ENCODE measurements at places on chromosomes 7 and 10. TPM values are rescaled to one million over a fixed set of nuclear protein-coding genes. Genes with fewer than 3 reads are reported as not detected.

DNA sequence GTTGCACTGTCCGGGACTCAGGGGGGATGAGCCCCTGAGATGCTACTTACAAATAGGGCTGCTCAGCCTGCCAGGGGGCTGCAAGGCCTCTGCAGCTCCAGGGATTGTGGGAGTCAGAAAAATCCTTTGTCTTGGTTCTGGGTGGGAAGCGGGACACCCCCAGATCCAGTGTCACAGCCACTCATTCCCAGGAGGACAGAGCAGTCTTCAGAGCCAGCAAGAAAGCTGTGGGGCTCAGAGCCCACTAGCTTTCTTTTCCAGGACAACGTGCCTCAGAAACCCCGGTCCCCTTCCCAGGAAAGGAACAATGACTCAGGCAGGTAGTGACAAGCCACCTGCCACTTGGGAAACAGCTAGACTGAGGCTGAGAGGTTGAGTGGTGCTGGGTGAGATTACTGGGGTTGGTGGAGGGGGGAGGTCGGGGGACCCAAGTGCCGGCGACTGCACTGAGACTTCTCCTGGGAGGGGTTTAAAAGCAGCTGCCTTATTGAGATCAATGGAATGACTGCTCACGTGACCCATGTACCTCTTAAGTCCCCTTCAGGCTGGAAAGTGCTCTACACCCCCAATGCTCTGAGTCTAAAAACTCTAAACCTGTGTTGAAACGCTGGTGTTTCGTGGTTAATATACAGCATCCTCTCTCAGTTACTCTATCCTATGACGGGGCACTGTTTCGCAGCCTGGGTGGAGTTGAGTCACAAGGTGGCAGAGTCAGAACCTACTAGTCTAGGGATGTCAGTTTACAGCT is 123.6 kb downstream of the UBE2H start:
- no peak overlapping the region for H3K4me3 ChIP-seq
- peak; percentile 36 for DNase-seq
- peaks cover 25% of the 10 kb centered on the region for H3K4me1 ChIP-seq
- no peaks in the 10 kb centered on the region for H3K27me3 ChIP-seq

GRCh38 chr10:120085096-120085796 is 192.7 kb downstream of the SEC23IP start:
- H3K27me3 ChIP-seq, result peaks cover 3% of the 10 kb centered on the region
- no peaks in the 10 kb centered on the region for H3K36me3 ChIP-seq
- no peak for DNase-seq
- H3K27ac ChIP-seq, result no peak overlapping the region
- H3K4me1 ChIP-seq, result no peaks in the 10 kb centered on the region

DNA sequence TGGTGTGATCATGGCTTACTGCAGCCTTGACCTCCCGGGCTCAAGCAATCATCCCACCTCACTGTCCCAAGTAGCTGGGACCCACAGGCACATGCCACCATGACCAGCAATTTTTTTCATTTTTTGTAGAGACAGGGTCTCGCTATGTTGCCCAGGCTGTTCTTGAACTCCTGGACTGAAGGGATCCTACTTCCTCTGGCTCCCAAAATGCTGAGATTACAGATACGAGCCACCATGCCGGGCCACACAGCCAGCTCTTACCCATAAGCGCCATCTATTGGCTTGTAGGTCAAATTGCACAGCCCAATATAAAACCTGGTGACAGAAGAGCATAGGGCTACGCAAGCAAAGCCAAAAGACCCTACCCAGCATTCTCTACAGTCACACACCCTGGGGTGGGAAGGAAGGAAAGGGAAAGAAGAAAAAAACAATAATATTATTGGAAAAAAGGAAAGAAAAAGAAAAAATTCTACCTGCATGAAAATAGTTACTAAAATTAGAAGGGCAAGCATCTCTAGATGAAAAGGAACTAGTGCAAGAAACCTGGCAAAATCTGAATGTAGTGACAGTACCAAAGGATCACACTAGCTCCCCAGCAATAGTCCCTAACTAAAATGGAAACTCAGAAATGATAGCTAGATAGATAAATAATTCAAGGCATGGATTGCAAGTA is 29.4 kb upstream of the AMPH start:
- no peak overlapping the region for H3K4me3 ChIP-seq
- H3K36me3 ChIP-seq, result no peaks in the 10 kb centered on the region
- H3K27ac ChIP-seq, result no peak overlapping the region
- DNase-seq, result peak; percentile 29

- H3K36me3 ChIP-seq, result peaks cover 5% of the 10 kb centered on the region
- peak overlapping the region; percentile 31 for H3K27ac ChIP-seq
- no peak overlapping the region for H3K4me3 ChIP-seq
- no peak for DNase-seq
Observed at GRCh38 chr10:21757185-21757901, 223.3 kb downstream of the MLLT10 start.

GRCh38 chr7:17207220-17207619 is 91.2 kb upstream of the AHR start:
- H3K36me3 ChIP-seq, result no peaks in the 10 kb centered on the region
- H3K27me3 ChIP-seq, result no peaks in the 10 kb centered on the region
- H3K27ac ChIP-seq, result no peak overlapping the region
- no peak for DNase-seq
- H3K4me1 ChIP-seq, result no peaks in the 10 kb centered on the region

DNA sequence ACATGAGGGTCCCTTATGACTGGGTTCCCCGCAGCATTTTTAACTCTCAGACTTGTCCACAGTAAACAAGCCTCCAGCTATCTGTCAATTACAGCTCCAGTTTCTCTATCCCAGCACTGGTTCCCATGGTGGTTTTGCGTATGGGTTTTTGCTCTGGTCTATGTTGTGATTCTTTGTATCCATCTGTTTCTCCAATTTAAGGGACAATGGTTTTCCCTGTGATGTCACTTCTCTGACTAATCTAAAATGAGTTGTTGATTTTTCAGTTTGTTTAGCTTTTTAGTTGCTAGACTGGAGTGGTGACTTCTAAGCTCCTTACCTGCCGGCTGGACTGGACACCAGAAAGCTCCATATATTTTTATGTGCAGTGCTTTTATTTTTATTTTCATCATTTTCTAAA is 303.7 kb downstream of the INHBA start:
- H3K4me1 ChIP-seq, result no peaks in the 10 kb centered on the region
- H3K27ac ChIP-seq, result no peak overlapping the region
- H3K36me3 ChIP-seq, result no peaks in the 10 kb centered on the region
- no peak for DNase-seq
- no peak overlapping the region for H3K4me3 ChIP-seq
- no peaks in the 10 kb centered on the region for H3K27me3 ChIP-seq

- no peak overlapping the region for H3K27ac ChIP-seq
- H3K27me3 ChIP-seq, result no peaks in the 10 kb centered on the region
- DNase-seq, result no peak
- no peak overlapping the region for H3K4me3 ChIP-seq
- no peaks in the 10 kb centered on the region for H3K36me3 ChIP-seq
- no peaks in the 10 kb centered on the region for H3K4me1 ChIP-seq
Observed at GRCh38 chr7:14691034-14691433, 211.5 kb downstream of the DGKB start.

DNA sequence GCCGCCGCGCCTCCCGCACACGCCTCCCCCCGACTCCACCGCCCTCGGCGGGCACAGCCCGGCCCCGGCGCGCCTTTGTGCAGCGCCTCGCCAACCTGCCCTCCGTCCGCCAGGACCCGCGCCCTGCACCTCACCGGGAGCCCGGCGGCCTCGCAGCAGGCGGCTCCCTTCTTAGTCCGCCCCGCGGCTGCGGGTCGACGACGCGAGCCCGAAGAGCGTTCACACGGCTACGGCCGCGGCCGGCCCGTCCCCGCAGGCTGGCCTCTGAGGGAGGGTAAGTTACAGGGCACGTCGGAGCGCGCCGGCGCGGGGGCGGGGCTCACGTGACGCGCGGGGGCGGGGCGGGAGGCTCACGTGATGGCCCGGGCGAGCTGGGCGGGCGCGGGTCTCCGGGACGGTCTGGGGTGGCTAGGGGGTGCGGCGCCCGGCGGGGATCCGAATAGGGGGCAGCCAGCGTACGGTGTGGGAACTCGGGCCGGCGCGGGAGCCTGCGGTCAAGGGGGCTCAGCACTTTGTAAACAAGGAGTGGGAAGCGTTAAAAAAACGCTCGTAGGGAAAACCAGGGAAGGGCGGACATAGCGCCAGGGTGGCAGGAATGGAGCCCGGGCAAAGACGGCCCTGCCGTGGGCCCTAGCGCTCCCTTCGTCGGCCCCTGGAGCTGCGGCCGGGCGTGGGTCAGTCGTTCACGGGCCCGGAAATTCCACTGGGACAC is at the start of gene ARHGAP12:
ARHGAP12 (minus strand) TSS at position 283 of the 712 bp plus-strand sequence. CDS start 19,976 bp downstream, outside the sequence.
- DNase-seq, result peak; percentile 83
- peak within 1 kb of the TSS; percentile 89 for H3K4me3 ChIP-seq
- peak within 1 kb of the TSS; percentile 91 for H3K27ac ChIP-seq
- H3K4me1 ChIP-seq, result peaks cover 52% of the 10 kb centered on the region

PDGFA gene
- 0.46 TPM for total RNA-seq

ZEB1 gene
- total RNA-seq, result 46.2 TPM

DNA sequence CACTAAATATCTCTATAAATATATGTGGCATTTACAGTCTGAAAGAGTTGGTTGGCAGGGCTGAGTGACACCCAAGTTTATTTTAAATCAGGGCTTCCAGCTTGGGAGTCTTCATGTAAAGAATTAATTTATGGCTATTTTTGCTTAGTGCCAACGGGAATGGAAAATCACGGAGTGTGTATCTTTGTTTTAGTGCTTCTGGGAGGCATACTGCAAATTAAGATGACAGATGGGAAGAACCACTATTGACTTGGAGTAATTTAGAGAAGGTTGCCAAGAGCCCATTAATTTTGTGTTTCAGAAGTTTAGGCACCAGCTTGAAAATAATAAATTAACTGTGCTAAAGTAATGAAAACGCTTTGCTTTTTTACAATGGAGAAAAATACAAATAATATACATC is 135.2 kb downstream of the GPR37 start:
- H3K4me1 ChIP-seq, result no peaks in the 10 kb centered on the region
- H3K27me3 ChIP-seq, result no peaks in the 10 kb centered on the region
- no peaks in the 10 kb centered on the region for H3K36me3 ChIP-seq
- DNase-seq, result no peak
- H3K4me3 ChIP-seq, result no peak overlapping the region

CALHM1 gene
- 0.21 TPM for total RNA-seq

DOCK1 gene
- not detected for total RNA-seq

SAMD9L gene
- 166 TPM for total RNA-seq

JCAD gene
- total RNA-seq, result not detected

GRCh38 chr10:113125612-113126011 is 175.6 kb downstream of the TCF7L2 start:
- DNase-seq, result no peak
- H3K36me3 ChIP-seq, result no peaks in the 10 kb centered on the region
- H3K4me3 ChIP-seq, result no peak overlapping the region

GRCh38 chr10:132209130-132209529 is 22.4 kb downstream of the DPYSL4 start:
- H3K27me3 ChIP-seq, result no peaks in the 10 kb centered on the region
- H3K36me3 ChIP-seq, result no peaks in the 10 kb centered on the region
- H3K4me1 ChIP-seq, result no peaks in the 10 kb centered on the region
- no peak for DNase-seq
- H3K27ac ChIP-seq, result no peak overlapping the region
- no peak overlapping the region for H3K4me3 ChIP-seq

- no peaks in the 10 kb centered on the region for H3K27me3 ChIP-seq
- H3K4me1 ChIP-seq, result peaks cover 38% of the 10 kb centered on the region
- H3K27ac ChIP-seq, result peak overlapping the region; percentile 95
Observed at GRCh38 chr7:150406567-150407421, 27.7 kb downstream of the ZNF775 start.

GRCh38 chr10:24784061-24784460 is 60.4 kb upstream of the ARHGAP21 start:
- no peaks in the 10 kb centered on the region for H3K36me3 ChIP-seq
- H3K27me3 ChIP-seq, result no peaks in the 10 kb centered on the region
- H3K4me3 ChIP-seq, result no peak overlapping the region
- no peaks in the 10 kb centered on the region for H3K4me1 ChIP-seq
- no peak overlapping the region for H3K27ac ChIP-seq
- no peak for DNase-seq

GRCh38 chr7:131015657-131015958 is 281.6 kb upstream of the KLF14 start:
- H3K4me1 ChIP-seq, result peaks cover 57% of the 10 kb centered on the region
- no peaks in the 10 kb centered on the region for H3K27me3 ChIP-seq
- H3K36me3 ChIP-seq, result peaks cover 17% of the 10 kb centered on the region
- H3K27ac ChIP-seq, result no peak overlapping the region
- H3K4me3 ChIP-seq, result no peak overlapping the region
- DNase-seq, result no peak

GRCh38 chr10:6871128-6871527 is 291.1 kb upstream of the PRKCQ start:
- no peak overlapping the region for H3K27ac ChIP-seq
- no peaks in the 10 kb centered on the region for H3K4me1 ChIP-seq
- DNase-seq, result no peak
- H3K27me3 ChIP-seq, result peaks cover 8% of the 10 kb centered on the region

GRCh38 chr7:99308461-99309074 is 17.1 kb upstream of the ARPC1A start:
- H3K4me1 ChIP-seq, result peaks cover 9% of the 10 kb centered on the region
- no peaks in the 10 kb centered on the region for H3K36me3 ChIP-seq
- DNase-seq, result no peak
- no peaks in the 10 kb centered on the region for H3K27me3 ChIP-seq

- no peaks in the 10 kb centered on the region for H3K36me3 ChIP-seq
- no peaks in the 10 kb centered on the region for H3K27me3 ChIP-seq
- no peak overlapping the region for H3K4me3 ChIP-seq
- no peaks in the 10 kb centered on the region for H3K4me1 ChIP-seq
Observed at GRCh38 chr7:85509476-85509875, 322.6 kb upstream of the SEMA3D start.

- H3K4me3 ChIP-seq, result no peak overlapping the region
- DNase-seq, result no peak
- H3K36me3 ChIP-seq, result no peaks in the 10 kb centered on the region
- peaks cover 2% of the 10 kb centered on the region for H3K4me1 ChIP-seq
- H3K27me3 ChIP-seq, result peaks cover 11% of the 10 kb centered on the region
Observed at GRCh38 chr10:84654671-84655070, 326.3 kb downstream of the CCSER2 start.

- DNase-seq, result no peak
- no peaks in the 10 kb centered on the region for H3K27me3 ChIP-seq
- peaks cover 21% of the 10 kb centered on the region for H3K36me3 ChIP-seq
- no peak overlapping the region for H3K4me3 ChIP-seq
- H3K4me1 ChIP-seq, result peaks cover 2% of the 10 kb centered on the region
Observed at GRCh38 chr10:121864653-121865052, 63.2 kb downstream of the ATE1 start.

- H3K36me3 ChIP-seq, result no peaks in the 10 kb centered on the region
- H3K27me3 ChIP-seq, result no peaks in the 10 kb centered on the region
- H3K4me3 ChIP-seq, result no peak overlapping the region
- H3K4me1 ChIP-seq, result no peaks in the 10 kb centered on the region
- no peak overlapping the region for H3K27ac ChIP-seq
Observed at GRCh38 chr7:11485636-11486035, 346.4 kb downstream of the THSD7A start.

DNA sequence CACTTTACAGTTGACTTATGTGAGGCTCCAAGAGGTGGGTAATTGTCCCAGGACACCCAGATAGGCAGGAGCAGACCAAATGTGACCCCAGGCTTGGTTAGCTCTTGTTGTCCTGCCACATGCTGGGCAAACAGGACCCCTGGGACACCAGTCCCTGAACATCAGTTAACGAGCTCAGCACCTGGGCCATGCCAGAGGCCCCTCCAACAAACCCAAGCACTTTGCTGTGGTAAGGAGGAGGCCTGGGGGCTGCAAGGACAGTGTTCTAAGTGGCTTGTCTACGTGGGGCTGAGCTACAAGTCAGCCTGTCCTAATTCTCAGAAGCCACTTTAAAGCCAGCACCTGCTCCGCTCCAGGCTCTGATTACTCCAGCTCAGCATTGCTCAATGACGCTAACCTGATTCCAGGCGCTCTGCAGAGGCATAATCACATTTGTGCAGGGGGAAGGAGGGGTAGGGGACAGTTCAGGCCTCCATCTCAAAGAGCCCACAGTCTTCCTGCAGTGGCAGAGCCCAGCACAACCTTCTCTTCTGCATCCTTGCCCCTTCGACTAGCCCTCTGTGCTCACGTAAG is 57.2 kb downstream of the DDC start:
- no peak overlapping the region for H3K4me3 ChIP-seq
- no peak overlapping the region for H3K27ac ChIP-seq
- DNase-seq, result no peak

PRR15 gene
- not detected for total RNA-seq

All from activated CD4-positive, alpha-beta T cell treated with anti-CD3 and anti-CD28 coated beads, Interleukin-2, amount 10 ng/mL, durations not matched to agents 7 days and 5 days (primary cell).